Fibroblast of gingiva (primary cell): ENCODE measurements at places on chromosomes 1 and 21.
A peak's percentile ranks its signal among the peaks of the same experiment; 100 is the strongest.

GRCh38 chr1:35461966-35462651, 95.1 kb downstream of the KIAA0319L start:
- DNase-seq, result no peak

GRCh38 chr1:92419642-92420041, 67.1 kb downstream of the GFI1 start:
- no peak for DNase-seq

- DNase-seq, result peak; percentile 33
Observed at GRCh38 chr1:197915862-197916499, 1.2 kb upstream of the LHX9 start.

GRCh38 chr1:114530224-114530623, 19.2 kb upstream of the TRIM33 start:
- no peak for DNase-seq

DNA sequence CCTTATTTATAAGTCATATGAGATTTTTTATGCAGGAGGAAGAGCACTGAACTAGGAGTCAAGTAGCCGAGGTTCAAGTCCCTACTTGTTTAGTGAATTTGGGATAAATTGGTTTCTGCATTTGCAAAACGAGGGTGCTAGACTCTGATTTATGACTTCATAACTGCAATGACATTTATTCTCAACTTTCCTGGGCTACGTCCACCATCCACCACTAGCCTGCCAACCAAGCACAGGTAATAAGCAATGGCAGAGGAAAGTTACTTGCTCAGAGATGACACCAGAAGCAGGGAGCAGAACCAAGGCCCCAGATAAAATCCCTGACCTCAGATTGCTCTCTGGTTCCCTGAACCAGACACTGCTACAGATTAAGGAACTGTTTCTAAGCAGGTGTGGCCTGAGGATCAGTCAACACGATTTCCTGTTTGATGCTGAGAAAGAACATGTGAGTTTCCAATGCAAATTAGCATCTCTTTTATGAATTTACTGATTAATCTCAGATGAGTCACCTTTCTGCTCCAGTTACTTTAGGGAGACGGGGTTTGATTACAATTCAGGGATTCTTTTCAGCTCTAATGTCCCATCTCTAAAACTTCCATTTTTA, 52.7 kb downstream of the PLPP3 start:
- DNase-seq, result no peak

GRCh38 chr21:41542727-41543126, 34.8 kb upstream of the TMPRSS2 start:
- no peak for DNase-seq

- DNase-seq, result no peak
Observed at GRCh38 chr1:103937763-103938357, 188.2 kb downstream of the AMY1C start.

GRCh38 chr21:24112020-24112419, 1495.3 kb downstream of the MRPL39 start:
- no peak for DNase-seq

DNA sequence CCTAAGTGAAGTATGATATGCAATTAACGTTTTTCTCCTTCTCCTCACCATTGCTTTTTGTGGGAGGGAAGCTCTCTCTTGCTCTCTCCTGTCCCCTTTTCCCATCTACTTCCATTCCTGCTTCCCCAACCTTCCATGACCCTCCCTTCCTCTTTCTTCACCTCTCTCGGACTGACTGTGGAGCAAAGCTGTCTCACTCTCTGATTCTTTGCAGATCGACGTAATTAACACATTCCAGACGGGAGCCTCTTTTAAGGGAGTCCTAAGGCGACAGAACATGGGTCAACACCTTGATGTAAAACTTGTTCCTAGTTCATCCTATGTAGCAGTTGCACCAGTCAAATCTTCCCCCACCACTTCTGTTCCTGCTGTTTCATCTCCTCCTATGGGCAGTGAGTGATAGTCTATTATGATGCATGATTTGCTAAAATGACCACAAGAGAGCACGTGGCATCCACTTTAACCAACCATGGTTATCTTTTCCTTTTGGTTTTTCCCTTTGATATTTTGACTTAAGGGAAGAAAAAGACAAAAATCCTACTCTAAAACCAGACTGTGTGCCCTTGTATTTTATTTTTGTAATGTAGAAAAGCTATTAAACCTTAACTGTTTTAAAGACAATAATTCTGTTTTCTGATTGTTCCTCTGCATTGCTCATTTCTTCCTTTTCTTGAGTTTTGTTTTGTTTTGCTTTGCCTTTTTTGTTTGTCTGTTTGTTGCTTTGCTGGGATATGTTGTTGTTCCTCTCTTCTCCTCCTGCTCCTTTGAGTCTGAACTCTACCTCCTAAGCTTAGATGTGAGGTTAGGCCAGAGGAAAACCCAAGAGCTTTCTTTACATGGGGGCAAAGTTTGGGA, 31.7 kb upstream of the LAX1 start:
- no peak for DNase-seq

DNA sequence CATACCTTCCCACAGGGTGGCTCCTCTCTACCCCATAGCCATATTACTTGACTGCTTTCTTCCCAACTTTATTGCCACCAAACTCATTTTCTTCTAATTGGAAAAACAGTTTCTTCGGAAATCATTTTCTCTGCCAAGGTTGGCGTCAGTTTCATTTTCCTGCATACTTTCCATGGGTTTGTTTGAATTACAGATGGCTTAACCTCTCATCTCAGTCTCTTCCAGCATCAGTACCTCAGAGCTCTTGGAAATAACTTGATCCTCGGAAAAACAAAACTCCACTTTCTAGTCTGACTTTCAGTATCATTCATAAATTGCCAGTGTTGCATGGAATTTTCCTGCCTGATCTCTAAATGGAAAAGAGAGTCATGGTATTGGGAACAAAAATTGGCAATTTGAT, 20.3 kb upstream of the PRDM2 start:
- peak; percentile 20 for DNase-seq

- DNase-seq, result no peak
Observed at GRCh38 chr1:98406352-98407088, 255.0 kb upstream of the SNX7 start.

DNA sequence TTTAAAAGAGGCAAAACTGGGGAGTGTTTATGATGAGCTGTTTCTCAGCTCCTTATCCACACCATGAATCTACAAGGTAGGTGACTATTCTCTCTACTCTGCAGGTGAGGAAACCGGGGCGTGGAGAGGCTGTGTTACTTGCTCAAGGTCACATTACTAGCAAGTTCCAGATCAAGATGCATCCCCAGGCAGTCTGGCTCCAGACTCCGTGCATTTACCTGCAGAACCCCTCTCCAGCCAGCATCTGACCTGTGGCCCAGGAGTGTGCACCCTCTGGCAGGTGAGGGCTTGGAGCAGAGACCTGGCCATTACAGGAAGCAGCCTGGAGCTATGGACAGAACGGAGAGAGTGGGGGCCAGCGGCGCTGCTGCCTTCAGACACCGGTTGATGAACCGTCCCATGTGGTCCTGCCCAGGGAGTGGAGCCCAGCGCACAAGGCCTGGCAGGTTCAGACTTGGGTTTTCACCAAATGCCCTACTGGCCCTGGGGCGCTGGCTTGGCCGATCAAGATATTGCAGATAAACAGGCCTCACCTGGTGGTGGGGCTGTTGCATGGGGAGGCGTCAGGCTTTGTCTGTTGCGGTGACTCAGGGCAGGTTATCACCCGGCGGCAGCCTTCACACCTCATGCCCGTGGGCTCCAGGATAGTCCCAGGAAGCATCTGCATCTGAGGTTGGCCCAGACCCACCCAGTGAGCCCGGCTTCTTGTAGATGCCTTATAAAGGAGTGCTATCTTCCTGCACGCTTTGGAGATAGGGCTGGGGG, 29.2 kb upstream of the WNT4 start:
- DNase-seq, result no peak

GRCh38 chr1:153611356-153611755, 1.6 kb downstream of the S100A16 start:
- DNase-seq, result no peak

GRCh38 chr21:44912158-44912473, 8.6 kb downstream of the ITGB2 start:
- DNase-seq, result no peak

- DNase-seq, result no peak
Observed at GRCh38 chr1:212611000-212611948, 2.7 kb downstream of the ATF3 start.

DNA sequence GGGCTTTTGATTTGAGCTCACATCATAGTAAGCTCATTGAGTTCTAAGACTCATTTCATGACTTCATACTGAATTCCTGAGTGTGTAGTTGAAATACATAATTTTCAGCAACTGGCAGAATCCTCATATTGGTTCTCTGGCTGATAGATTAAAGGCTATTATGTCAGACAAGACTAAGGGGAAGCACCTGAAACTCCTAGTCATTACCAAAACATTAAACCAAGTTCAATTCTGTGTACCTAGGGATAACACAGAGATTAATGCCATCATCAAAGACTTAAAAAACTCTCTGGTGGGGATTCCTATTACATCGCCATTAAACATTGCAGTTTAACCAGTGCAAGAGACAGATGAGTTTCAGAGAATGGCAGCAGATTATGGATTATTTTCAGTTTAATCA, 339.1 kb downstream of the PTPRC start:
- DNase-seq, result no peak

DNA sequence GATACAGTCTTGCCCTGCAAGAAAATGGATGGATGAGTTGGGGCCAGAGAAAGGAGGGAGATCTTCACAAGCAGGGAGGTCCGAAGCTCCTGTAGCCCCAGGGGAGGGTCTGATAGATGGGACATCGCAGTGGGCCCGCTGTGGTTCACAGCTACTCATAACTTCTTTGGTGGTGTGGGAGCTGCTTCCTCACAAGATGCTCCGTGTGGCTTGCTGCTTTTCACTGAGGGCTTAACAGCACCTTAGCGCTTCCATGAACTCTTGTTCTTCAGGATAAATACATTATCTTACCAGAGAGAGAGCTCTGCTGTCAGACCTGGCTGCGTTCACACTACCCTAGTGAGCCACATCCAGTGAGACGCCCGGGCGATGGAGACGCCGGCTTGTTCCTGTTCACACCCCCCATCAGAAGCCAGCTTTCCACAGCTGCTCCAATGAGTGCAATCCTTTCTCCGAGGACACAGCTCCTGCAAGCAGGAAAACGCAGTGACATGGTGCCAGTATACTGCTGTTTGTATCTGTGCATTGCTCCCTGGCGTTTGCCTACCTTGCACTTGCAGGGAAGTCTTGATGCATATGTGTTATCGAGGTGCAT, 599.8 kb downstream of the AJAP1 start:
- no peak for DNase-seq

DNA sequence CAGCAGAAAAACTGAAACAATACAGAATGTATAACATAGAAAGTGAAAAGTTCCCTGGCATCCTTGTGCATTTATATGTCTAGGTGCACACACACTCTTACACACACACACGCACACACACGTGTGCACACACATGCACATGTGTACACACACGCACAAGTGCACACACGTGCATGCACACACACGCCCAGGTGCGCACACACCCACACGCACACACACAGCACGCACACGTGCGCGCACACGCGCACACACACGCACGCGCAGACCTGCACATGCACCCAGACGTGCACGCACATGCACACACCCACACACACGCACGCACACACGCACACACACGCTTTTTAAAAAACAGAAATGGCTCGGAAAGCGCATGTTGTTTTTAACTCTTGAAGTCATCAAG, 86.5 kb downstream of the NUF2 start:
- no peak for DNase-seq

DNA sequence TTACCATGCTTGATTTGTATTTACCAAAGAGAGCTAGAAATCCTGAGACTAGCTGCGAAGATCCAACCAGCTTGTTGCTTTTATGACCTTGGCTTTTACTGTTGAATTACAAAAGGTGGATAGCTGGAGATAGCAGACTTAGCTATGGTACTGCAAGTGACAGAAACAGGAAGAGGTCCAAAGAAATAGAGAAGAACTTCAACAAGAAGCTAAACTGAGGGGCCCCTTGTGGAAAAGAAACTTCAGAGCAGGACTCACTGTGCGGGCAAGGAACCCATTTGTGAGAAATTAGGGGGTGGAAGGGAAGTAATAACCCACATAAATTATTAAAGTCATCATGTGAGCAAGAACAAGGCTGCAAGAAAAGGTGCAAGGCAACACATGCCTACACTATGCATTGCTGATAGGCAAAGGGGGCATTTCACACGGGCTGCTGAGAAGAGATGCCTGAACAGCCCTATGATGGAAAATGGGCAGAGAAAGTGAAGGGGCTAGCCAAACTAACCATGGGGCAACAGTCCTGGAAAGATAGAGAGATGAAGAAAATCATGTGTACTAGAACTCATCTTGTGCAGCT, 116.6 kb upstream of the PRDX6 start:
- DNase-seq, result no peak

- no peak for DNase-seq
Observed at GRCh38 chr1:153799016-153799415, 23.8 kb downstream of the SLC27A3 start.

DNA sequence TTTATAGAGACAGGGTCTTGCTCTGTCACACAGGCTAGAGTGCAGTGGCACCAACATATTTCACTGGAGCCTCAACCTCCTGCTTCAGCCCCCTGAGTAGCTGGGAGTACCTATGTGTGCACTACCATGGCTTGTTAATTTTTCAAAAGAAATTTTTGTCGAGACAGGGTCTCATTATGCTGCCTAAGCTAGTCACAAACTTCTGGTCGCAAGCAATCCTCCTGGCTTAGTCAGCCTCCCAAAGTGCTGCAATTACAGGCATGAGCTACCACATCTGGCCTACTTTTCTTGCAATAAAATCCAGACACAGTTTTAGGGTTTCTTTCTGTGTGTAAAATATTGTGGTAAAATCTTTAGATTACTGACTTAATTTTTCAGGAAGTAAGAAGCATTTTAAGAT, 27.9 kb upstream of the NTPCR start:
- peak; percentile 54 for DNase-seq

DNA sequence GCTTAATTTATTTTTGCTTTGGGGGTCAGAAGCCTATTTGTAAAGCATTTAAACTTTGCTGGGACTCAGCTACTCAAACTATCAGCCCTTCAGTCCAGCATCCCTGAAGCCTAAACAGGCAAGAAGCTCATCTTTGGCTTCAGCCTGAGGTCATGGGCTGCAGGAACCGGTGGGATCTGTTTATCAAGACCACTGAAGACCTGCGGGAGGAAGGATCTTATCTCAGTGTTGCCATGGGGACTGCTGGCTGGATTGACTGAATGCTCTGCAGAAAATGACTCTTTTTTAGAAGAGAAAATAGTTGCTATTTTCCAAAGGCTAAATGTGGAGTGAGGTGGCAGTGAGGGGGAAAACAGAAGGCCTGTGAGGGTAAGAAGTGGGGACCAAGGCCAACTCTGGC, 20.6 kb upstream of the ATP1B1 start:
- no peak for DNase-seq
